GM12892 (cell line): ENCODE measurements at places on chromosomes 16 and 17.

DNA sequence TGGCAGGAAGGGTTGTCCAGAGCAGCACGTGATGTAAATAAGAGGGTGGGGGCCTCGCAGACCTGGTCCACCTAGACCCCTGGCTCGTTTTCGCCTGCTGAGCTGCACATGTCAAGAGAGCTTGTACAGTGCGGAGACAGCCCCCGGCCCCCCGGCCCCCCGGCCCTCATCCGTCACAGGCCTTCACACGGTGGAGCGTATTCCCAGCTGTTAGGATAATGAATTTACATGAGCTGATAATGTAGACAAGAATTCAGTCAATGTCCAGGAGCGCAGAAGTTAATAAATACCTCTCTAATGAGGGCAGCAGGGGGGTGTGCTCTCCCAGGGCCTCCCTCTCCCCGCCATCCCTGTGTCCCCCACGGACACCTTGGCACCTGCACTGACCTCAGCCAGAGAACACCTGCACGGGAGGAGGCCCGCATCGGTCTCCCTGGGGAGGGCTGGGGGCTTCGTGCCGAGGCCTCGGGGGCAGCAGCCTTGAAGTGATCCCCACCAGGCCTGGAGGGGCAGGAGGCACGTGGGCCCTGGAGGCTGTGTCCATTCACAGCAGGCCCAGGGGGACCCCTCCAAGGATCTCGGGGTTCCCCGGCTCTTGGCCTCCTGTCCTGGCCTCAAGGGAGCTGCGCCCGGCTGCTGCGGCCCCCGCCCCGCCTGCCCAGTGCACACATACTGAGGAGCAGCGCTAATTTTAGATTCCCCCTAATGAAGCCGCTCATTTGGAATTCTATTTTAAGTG, 14.6 kb downstream of the GSE1 start:
- DNase-seq, result no peak

DNA sequence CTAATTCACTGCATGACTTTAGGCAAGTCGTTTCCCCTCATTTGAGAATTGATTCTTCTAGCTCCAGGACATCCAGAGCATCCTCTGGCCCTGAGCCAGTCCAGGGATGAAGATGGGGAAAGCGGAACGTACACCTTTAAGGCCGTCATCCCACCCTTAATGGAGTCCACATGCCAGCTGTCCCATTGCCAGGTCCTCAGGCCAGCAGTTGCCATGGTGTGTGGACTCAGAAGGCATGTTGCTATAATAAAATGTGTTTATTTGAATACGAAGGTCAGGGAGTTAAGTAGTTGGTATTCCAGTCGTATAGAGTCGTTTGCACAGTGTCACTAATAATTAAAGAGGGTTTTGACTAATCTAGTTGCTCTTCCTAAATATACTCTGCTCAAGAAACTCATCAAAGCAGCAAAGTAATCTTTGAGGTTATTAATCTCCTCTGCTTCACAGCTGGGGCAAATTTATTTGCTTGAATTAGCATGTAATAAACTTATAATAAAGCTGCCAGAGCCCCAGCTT, 30.4 kb downstream of the CCDC182 start:
- DNase-seq, result no peak

- no peak for DNase-seq
These were observed 16.8 kb downstream of the ANKS4B start for GRCh38 chr16:21250072-21250923.

DNA sequence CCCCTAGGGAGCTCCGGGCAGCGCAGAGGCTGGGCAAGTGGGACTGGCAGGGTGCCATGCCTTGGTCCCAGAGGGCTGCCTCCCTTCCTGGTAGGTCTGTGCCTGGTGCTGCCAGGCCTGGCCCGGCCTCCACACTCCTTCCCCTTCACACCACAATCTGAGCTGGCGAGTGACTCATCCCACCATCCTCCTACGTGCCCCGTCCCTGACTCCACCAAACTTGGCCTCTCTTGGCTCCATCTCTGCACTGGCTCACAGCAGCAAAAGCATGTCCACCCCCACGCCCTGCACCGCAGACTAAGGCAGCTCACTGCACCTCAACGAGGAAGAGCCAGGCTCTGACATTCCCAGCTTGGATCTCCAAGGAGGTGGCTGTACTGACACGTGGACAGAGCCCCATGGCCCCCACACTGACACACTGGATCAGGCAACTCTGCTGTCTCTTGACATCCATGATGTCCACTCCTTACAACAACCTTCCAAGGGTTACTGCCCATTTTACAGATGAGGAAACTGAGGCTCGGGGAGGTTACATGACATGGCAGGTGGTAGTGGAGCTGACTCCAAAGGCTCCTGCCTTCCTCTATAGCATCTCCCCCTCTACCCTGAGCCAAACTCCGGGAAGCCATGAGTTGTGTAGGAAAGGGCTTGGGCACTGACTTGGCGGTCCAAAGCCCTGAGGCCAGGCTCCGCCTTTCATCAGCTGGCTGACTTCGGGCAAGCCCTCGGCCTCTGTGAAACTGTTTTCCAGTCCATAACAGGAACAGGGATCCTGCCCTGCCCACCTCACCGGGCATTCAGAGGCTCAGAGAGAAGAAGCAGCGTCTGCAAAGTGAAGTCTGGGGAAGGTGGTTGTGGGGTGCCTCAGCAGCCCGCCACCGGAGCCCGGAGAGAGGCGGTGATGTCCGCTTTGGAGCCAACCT, 20.1 kb upstream of the KRT19 start:
- DNase-seq, result no peak

DNA sequence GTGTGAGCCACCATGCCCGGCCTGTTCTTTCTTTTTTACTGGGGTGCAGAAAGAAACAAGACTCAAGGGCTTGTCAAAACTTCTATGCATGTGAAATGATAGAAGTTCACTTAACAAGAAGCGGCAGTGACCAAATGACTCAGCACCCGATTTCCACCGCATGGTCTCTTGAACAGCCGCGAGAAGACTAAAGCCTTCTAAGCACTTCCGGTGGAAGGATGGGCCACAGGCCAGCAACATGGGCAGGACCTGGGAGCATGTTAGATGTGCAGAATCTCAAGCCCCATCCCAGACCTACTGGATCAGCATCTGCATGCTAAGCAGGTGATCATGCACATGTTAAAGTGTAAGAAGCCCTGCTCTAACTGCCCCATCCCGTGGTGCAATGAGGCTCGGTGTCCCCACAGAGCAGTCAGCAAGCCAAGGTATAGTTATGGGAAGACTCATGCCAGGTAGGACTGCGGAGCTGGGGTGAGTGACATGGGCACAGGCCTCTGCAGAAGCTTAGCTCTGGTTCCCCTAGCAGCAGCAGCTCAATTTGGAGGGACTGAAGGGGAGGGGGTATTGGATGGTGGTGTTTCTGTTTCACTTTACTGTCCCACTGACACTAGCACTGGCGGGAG, 88.5 kb upstream of the HNF1B start:
- no peak for DNase-seq

DNA sequence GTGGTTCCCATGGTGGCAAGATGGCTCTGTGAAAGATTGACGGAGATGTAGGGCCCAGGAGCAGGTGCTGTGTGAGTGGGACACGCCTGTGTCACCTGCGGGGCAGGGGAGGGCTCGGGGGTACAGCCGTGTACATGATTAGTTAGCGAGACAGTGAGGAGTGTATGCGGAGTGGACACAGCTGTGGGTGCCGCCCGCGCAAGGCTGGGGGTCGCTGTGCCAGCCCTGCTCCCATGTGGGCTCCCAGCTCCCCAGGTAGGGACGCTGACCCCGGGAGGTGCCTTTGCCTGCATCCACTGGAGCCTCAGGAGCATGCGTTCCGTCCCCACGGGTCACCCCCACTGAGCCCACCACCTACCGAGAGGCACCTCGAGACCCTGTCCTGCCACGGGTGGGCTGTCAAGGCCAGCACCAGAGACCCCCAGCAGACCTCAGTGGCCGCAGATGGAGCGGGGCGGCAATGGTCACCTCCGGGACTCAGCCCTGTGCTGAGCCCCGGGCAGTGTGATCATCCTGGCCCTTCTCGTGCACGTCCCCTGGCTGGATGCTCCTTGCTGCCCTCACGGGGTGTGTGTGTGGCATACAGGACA, 7.4 kb downstream of the CAPN15 start:
- DNase-seq, result no peak

DNA sequence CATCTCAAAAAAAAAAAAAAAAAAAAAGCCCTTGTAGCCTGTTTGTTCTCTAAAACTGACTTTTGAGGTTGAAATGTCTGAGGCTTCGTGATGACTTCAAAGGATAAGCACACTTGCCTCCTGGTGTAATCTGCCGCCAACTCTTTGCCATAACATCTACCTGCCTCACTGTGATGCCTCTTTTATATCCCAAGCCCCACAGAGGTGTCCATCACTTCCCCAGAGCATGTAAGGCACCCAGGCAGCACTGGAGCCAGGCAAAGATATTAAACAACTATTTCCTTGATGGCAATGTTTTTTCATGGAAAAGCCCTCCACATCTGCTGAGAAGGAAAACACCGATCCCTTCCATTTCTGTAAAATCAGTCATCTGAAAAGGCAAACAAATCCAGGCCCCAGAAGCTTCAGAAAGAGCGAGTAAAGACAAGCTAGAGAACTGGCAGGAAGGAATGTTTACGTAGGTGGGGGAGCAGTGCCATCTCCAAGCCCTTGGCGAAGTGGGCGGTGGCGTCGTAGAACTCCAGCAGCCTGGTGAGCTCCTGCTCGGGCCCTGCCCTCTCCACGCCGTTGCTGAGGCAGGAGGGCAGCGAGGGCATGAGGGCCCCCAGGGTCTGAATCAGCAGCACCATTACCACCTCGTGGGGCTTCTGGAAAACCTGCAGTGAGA, 28.6 kb downstream of the COG7 start:
- no peak for DNase-seq

GRCh38 chr17:61404663-61404912, 4.9 kb downstream of the TBX2 start:
- DNase-seq, result no peak
